Activated CD4-positive, alpha-beta T cell treated with anti-CD3 and anti-CD28 coated beads, Interleukin-2, amount 10 ng/mL, durations not matched to agents 7 days and 5 days (primary cell): ENCODE measurements at places on chromosomes 4 and X. TPM values are rescaled to one million over a fixed set of nuclear protein-coding genes. Genes with fewer than 3 reads are reported as not detected.

DNA sequence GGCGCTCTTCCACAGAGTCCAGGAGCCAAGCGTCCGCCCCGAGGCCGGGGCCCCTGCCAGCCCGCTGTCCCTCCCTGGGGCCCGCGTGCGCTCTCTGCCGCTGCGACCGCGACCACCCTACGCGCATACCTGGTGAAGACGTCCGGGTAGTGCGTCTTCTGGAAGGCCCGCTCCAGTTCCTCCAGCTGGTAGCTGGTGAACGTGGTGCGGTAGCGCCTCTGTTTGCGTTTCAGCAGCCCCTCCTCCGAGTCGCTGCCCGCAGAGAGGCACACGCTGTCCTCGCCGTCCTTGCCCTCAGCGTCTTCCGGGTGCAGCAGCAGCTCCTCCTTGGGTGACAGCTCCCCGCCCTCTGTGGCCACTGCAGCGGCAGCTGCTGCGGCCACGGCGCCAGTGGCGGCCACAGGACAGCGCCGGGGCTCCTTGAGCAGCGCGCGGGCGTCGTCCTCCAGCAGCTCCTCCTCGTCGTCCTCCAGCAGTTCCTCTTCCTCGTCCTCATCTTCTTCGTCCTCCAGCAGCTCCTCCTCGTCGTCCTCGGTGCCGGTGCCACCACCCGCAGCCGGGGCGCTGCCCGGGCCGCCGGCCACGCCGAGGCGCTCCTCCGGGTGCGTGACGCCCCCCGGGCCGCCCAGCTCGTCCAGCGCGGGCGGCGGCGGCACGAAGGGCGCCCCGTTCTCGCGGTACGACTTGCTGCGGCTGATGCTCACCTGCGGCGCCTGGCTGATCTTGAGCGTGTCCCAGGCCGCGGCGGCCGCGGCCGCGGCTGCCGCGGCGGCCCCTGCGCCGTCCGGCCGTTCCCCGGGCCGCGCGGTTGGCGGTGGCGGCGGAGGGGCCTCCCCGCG is 2.8 kb downstream of the ARX start:
- peaks cover 81% of the 10 kb centered on the region for H3K27me3 ChIP-seq
- H3K4me3 ChIP-seq, result peak overlapping the region; percentile 49
- H3K36me3 ChIP-seq, result peaks cover 3% of the 10 kb centered on the region
- DNase-seq, result no peak
- peaks cover 13% of the 10 kb centered on the region for H3K4me1 ChIP-seq

DNA sequence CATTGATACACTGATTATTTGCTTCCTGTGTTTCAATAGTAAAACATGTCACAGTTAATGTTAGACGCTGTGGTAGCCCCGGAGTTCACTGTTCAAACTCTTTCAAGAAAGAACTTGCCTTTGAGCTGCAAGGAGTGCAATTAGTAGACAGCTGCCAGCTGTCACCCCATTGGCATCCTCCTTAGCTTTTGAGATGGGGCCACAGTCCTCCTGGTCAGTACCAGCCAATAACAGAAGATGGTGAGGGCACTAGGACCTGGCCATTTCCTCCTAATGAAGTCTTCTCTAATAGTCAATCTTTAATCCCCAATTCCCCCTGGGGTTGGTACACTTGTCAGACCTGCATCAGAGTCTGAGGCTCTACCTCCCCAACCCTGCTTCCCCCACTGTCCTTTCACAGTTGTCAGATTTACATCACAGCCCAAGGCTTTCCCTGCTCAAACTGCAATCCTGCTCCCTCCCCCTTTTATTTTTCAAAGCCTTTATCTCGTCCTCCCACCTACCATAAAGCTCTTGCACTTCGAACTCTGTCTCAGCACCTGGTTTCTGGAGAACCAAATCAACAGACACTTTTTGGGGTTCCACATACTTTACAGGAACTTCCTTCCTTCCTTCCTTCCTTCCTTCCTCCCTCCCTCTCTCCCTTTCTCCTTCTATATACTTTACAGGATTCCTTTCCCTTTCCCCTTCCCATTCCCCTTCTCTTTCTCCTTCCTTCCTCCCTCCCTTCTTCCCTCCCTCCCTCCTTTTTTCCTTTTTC is 182.0 kb downstream of the RASL11B start:
- DNase-seq, result no peak
- peaks cover 4% of the 10 kb centered on the region for H3K4me1 ChIP-seq
- no peak overlapping the region for H3K4me3 ChIP-seq
- no peaks in the 10 kb centered on the region for H3K27me3 ChIP-seq

RASGEF1B gene
- total RNA-seq, result 2.7 TPM

DNA sequence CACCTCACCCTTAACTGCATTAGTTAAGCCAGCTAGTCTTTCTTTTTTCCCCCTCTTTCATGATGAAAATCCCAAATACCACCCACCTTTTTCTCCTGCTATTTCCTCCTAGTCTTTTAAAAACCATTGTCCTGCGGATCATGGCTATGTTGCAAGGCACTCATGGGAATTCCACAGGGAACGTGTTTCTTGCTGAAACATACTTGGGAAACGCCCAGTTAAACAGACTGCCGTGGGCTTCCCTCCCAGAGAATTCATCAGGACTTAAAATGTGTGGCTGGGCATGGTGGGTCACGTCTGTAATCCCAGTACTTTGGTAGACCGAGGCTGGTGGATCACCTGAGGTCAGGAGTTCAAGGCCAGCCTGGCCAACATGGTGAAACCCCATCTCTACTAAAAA is 32.2 kb downstream of the XG start:
- no peak overlapping the region for H3K4me3 ChIP-seq
- H3K36me3 ChIP-seq, result no peaks in the 10 kb centered on the region
- DNase-seq, result no peak
- peaks cover 10% of the 10 kb centered on the region for H3K4me1 ChIP-seq
- peaks cover 4% of the 10 kb centered on the region for H3K27me3 ChIP-seq

MAGEB17 gene
- total RNA-seq, result not detected
